MCF 10A (cell line): ENCODE measurements at places on chromosomes 5 and 9. TPM values are rescaled to one million over a fixed set of nuclear protein-coding genes. Genes with fewer than 3 reads are reported as not detected.

GRCh38 chr5:117945258-117945657 lies 1043.1 kb downstream of the DTWD2 start:
- no peak overlapping the region for H3K4me3 ChIP-seq
- no peaks in the 10 kb centered on the region for H3K4me1 ChIP-seq
- H3K27ac ChIP-seq, result no peak overlapping the region
- H3K36me3 ChIP-seq, result no peaks in the 10 kb centered on the region

DNA sequence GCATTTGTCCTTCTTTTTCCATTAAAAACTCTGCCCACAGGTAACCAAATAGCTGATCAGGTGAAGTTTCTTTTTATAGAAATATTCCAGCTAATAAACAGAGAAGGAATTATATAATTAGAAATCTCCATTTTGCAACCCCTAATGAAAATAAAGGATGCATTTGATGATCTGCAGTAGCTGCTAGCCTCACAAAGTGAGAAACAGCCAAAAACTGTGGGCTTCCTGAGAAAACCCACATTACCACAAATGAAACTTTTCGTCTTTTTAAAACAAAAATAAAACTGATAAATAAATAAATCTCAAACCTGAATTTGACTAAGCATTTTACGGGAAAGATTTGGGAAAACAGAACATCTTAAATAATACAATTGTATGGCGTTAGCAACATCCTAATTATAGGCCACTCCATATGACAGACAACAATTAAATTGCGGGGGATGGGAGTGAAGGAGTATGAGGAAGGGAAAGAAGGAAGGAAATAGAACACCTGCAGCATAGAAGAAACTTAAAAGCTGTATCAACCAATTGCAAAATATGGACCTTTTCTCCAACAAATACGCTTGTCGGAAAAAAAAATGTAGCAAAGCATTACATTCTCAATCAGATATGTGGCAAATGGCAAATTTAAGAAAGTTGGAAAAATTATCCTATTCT lies 283.0 kb upstream of the ITGA1 start:
- peaks cover 80% of the 10 kb centered on the region for H3K27me3 ChIP-seq
- no peak overlapping the region for H3K4me3 ChIP-seq
- H3K36me3 ChIP-seq, result no peaks in the 10 kb centered on the region
- H3K27ac ChIP-seq, result no peak overlapping the region
- no peaks in the 10 kb centered on the region for H3K4me1 ChIP-seq

DNA sequence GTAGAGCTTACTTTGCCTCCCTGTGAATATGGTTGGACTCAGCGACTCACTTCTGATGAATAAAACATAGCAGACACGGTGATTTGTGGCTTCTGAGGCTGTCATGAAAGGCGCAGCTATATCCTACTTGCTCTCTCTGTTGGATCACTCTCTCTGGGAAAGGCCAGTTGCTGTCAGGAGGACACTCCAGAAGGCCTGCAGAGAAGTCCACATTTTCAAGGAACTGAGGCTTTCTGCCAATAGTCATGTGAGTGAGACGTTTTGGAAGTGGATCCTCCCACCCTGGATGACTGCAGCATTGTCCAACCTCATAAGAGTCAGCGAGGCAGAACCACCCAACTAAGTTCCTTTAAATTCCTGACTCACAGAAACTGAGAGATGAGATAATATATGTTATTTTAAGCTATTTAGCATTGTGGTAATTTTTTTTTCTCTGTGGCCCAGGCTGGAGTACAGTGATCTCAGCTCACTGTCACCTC lies 156.0 kb upstream of the MAST4 start:
- H3K4me3 ChIP-seq, result no peak overlapping the region
- H3K27me3 ChIP-seq, result no peaks in the 10 kb centered on the region
- no peaks in the 10 kb centered on the region for H3K4me1 ChIP-seq
- no peak overlapping the region for H3K27ac ChIP-seq

The PLPP7 gene
- total RNA-seq, result not detected in 2 replicates

DNA sequence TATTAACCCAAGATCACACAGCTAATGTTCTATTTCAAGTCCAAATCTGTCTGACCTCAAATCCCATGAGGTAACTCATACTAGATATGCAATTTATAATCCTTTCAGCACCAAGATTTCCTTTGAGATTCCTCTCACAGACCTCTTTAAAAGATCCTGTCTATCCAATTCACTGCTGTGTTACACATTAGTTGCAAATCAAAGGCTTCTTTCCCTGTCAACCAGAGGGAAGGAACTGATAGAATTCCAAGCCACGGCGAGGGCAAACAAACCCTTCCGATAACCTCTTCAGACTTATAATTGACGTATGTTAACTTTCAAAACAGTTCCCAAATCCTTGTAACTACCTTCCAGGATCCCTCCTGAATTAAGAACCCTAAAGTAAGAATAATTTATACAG lies 168.9 kb downstream of the DRD1 start:
- no peaks in the 10 kb centered on the region for H3K36me3 ChIP-seq
- H3K27ac ChIP-seq, result no peak overlapping the region
- H3K27me3 ChIP-seq, result peaks cover 31% of the 10 kb centered on the region
- no peaks in the 10 kb centered on the region for H3K4me1 ChIP-seq
- no peak overlapping the region for H3K4me3 ChIP-seq
- no peak for DNase-seq
